Glutamatergic neuron (in vitro differentiated cells): ENCODE measurements at places on chromosomes 16 and 17.

GRCh38 chr17:79401704-79402674, 208.9 kb downstream of the RBFOX3 start:
- peak; percentile 77 for DNase-seq

DNA sequence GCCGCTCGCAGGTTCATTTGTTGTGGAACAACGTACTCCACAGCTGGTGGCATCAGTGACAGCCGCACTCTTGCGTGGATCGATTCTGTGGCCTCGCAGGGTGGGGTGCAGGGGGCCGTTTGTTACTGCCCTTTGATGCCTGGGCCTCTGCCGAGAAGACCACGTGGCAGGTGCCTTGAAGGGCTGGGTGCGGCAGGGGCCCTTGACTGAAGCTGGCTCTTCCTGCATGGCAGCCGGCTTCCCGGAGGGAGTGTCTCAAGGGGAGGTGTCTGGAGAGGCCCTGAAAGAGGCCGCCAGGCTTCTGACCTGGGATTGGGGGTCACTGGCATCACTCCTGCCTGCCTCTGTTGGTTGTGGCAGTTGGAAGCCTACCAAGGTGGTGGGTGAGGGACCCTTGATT, 43.8 kb downstream of the TBCD start:
- DNase-seq, result no peak

DNA sequence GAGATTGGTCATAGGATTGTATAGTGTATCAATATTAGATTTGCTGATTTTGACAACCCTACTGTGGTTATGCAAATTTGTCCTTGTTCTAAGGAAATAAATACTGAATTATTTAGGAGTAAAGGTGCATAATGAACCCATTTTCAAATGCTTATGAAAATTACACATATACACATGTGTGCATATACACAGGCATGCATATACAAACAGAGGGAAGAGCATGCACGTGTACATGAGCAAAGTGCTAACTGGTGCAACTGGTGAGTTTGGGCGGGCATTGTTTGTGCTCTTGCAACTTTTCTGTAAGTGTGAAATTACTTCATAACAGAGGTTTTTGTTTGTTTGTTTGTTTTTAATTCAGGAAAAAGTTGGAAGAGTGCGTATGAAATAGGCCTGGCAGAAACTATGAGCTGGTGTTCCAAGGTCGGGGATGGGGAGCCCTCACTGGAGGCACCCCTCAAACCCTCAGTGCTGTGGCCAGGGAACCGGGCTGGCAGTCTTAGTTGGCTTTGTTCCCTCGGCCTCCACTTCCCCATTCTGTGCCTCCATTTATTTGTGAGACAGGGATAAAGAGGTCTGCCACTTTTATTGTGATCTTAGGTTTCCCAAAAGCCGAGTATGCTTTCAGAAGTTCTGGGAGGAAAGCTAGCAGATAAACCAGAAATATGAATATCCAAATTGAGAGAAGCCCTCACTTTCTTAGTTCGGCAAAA, 5.8 kb downstream of the DEXI start:
- no peak for DNase-seq

- no peak for DNase-seq
These were observed 55.4 kb downstream of the ABAT start for GRCh38 chr16:8729779-8730334.

GRCh38 chr16:88681709-88682451, 4.4 kb downstream of the SNAI3 start:
- DNase-seq, result no peak

DNA sequence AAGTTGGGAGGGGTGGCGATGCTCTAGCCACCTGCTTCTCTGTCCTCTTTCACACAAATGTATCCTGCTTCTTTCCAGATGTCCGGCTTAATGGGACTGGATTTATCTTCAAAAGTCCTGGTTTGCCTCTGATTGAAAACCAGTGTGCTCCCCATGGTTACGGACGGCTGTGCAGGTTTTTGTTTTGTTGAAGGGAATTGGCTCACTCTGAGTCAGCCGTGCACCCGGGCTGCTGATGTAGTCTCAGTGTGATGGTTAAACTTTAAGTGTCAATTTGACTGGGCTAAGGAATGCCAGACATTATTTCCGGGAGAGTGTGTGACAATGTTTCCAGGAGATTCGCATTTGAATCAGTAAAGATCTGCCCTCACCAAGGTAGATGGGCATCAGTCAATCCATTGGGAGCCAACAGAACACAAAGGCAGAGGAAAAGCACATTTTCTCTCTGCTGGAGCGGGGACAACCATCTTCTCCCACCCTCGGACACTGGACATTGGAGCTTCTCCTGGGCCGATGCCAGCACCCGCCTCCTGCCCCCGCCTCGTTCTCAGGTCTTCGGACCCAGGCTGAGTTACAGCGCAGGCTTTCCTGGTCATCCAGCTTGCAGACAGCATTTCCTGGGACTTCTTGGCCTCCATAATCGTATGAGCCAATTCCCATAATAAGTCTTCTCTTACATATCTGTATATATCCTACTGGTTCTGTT, 126.9 kb upstream of the TNRC6C start:
- DNase-seq, result no peak

DNA sequence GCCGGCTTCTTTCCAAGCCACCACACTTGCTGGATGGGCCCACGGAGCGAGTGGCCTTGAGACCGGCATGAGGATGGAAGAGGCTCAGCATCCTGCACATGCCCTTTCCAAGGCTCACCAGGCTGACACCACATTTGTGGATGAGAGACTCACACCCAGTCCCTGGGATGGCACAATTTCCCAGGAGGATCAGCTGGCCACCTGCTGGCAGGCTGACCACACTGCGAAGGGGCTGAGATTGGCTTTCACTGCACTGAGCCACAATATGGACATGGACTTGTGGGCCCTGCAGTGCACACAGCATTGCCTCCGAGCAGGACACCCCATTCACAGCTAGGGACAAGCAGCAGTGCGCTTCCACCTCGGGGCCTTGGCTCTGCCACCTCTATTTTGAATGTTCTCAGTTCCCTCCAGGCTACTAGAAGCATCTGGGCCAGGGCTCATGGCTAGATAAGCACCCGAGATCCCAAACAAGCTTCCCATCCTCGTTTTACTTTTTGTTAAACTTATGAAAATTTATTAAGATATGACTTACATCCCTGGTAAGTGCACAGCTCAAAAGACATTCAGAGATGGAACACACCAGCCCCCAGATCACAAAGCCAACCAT, 25.3 kb upstream of the KSR1 start:
- peak; percentile 54 for DNase-seq

GRCh38 chr17:17416400-17417360, 60.1 kb upstream of the MED9 start:
- DNase-seq, result no peak

DNA sequence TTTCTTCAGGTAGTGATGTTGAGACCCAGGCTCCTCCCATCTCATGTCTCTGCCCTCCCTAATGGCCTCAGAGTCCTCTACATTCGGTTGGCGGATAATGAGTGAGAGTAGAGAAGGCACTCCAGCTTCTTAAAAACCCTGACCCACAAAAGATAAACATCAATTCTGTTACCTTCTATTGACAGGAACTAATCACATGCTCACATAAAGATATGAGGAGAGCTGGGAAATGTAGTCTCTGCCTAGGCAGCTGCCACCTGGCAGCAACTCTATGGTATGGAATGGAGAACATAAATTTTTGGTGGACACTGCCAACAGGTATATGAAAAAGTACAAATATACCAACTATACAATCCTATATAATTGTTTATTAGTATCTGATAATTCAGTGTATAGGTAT, 110.7 kb upstream of the HLF start:
- no peak for DNase-seq

DNA sequence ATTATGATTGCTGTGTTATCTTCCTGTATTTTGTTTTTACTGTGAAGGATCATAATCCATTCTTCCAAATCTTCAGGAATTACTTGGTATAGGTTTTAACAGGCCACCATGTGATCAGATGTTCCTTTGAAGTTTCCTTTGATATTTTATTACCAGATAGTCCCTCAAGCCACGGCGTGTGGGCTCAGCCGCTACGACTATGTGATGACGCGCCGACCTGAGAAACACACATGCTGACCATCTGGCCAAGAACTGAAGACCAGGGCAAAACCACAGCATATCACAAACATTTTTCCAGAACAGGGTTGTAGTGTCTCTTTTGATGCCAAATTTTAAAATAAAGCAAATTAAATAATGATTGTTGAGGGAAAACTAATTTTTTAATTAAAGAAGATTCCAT, 47.3 kb downstream of the ZCCHC14 start:
- no peak for DNase-seq

- DNase-seq, result no peak
These were observed 15.7 kb downstream of the SLC12A3 start for GRCh38 chr16:56880685-56881084.

DNA sequence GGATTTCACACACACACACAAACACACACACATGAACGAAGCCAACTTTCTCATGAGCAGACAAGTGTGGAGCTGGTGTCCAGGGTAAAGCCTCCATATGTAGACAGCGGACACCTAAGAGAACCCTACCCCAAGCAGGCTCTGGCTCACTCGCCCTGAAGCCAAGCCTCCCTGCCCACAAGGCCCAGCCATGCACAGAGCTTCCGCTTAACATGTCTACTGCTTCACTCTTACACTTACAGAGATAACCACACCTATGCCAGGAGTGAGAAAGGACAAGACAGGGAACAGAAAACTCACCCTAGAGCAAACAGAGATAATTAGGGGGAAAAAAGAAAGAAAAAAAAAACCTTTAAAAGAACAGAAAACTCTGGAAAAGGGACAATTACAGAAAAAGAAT, 67.5 kb downstream of the CYTH1 start:
- DNase-seq, result no peak

DNA sequence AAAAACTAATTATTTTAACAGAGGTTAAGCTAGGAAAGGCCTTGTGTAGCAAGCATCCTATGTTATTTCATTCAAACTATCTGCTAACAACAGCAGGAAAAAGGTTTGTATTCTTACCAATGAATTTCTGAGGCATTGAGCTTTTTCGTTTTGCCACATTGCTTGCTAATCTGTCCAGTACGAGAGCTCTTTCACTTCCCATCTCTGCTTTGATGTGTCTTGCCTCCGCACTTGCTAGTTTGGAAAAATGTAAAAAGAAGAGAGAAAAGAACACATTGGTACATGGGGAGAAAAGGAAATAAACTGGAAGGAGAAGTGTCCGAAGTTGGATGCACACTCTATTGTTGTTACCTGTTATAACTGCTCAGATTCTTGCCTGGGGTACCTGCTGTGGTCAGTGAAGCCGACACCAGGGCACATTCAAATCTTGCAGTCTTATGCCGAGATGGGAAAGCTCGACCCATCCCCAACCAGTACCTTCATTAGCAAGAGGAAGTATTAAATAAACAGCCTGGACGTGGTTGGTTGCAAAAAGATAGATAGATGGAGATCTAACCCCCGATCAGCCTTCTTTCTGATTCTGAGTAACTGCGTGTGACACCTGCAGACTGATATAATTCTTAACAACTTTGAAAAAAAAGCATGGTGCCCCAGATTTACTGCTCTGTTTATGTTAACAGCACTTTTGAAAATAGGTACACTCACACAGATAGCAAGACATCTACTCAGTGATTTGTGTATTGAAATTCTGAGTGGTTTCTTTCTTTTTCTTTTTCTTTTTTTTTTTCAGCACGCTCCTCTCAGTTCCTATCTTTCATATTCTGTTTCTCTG, 40.0 kb downstream of the GRB7 start:
- no peak for DNase-seq

DNA sequence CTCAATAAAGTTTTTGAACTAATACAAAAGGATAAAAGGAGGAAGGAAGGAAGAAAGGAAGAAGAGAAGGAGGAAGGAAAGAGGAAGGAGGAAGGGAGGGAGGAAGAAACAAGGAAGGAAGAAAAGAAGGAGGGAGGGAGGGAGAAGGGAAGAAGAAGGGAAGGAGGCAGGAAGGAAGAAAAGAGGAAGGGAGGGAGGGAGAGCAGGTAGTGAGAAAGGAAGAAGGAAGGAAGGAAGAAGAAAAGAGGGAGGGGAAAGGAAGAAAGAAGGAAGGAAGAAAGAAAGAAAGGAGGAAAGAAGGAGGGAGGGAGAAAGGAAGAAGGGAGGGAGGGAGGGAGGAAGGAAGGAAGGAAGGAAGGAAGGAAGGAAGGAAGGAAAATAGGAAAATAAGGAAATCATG, 263.8 kb upstream of the C16orf82 start:
- DNase-seq, result no peak

DNA sequence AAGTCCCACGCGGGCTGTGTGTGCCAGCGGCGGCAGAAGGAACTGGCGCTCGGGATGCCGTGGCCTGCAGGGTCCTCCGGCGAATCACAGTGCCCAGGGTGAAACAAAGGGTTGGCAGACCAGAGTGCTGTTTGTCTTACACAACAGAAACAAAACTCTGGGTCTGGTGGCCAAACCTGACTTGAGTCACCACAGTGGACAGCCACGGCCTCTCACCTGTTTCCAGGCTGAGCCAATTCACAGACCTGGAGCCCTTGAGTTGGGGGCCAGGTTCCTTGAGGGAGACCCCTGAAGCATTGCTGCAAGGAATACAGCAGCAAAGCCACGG, 2.1 kb upstream of the CHMP6 start:
- no peak for DNase-seq

DNA sequence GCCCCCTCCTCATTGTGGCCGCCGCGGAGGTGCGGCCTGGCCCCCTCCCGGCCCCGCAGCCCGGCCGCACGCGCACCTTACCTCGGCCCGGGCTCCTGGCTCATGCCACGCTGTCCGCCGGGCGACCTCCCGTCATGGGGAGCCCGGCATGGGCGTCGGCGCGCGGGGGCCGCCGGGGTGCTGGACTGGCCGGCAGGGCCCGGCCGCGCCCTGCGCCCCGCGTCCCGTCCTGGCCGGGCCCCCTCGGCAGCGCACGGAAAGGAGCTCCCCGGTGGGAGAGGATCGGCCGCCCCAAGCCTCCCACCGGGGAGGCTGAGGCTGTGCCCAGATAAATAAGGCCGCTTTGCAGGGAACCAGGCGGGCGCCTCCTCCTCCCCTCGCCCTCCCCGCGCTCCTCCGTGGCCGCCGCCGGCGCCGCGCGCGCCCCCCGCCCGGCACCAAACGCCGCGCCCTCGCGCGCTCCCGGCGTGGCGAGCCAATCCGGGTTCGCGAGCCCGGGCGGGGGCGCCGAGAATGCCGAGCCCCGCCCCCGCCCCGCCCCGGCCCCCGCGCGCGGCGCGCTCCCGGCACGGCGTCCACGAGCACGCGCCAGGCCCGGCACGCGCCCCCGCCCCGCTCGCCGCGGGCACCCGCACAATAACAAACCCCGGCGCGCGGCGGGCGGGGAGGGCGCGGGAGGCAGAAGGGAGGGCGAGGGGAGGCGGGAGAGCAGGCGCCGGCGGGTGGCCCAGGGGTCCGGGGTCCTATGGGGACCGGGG, at the start of gene FBXL16:
Gene FBXL16, minus strand, starts transcription at position 371 of the 758 bp plus-strand sequence. CDS start 8,396 bp downstream, outside the sequence.
- DNase-seq, result peak; percentile 76
